Stimulated activated CD4-positive, alpha-beta T cell treated with anti-CD3 and anti-CD28 coated beads, Interleukin-15, amount 100 ng/mL, for 24 hours (primary cell): ENCODE measurements at places on chromosomes 7 and 10.

- DNase-seq, result no peak
These were observed 20.3 kb downstream of the TAC1 start for GRCh38 chr7:97752215-97752614.

GRCh38 chr10:87930934-87931835 lies 67.8 kb downstream of the PTEN start:
- no peak for DNase-seq

- DNase-seq, result no peak
These were observed 11.0 kb upstream of the TLL2 start for GRCh38 chr10:96524741-96525140.

- DNase-seq, result no peak
These were observed 12.4 kb downstream of the NET1 start for GRCh38 chr10:5424751-5425150.

DNA sequence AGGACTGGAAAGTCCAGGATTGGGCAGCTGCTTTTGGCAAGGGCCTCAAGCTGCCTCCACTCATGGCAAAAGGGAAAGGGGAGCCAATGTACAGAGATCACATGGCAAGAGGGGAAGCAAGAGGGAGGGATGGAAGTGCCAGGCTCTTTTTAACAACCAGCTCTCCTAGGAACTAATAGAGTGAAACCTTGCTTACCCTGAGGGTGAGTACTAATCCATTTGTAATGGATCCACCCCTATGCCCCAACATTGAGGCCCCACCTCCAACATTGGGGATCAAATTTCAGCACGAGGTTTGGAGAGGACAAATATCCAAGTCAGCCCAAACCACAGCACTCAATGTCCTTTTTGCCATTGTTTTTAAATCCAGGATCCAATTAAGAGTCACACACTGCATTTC lies 12.5 kb downstream of the HABP2 start:
- DNase-seq, result no peak

DNA sequence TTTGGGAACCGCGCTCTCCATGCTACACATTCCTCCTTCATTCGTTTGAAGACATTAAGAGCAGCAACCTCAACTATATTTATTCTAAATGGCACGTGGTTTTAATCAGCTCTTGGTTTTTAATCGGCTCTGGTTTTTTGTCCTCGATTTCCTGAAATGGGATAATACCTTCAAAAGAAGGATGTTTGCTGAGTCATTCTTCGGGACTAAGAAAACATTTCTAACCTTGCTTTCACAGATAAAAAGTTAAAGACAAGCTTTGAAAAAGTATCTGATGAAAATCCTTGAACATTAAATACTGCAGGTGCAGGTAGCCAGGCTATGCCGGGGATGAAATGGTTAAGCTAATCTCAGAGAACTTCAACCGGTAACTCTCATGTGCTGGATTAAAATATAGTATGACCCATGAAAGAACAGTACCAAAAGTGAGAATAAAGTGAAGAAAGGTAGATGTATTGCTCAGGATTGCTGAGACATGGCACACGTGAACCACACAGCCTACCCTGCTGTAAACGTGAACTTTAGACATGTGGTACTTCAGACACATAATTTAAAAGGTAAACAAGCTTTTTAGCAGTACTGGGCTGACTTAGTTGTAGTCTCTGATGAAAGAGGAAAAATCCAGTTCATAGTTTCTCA lies 89.1 kb downstream of the PTPRN2 start:
- no peak for DNase-seq

GRCh38 chr10:68828833-68829232 lies 1.5 kb downstream of the STOX1 start:
- DNase-seq, result no peak

GRCh38 chr10:110326351-110327032 lies 21.8 kb upstream of the SMNDC1 start:
- no peak for DNase-seq

- no peak for DNase-seq
These were observed 45.4 kb upstream of the MBL2 start for GRCh38 chr10:52818019-52818418.

- no peak for DNase-seq
These were observed 8.9 kb downstream of the AGFG2 start for GRCh38 chr7:100547872-100548271.

DNA sequence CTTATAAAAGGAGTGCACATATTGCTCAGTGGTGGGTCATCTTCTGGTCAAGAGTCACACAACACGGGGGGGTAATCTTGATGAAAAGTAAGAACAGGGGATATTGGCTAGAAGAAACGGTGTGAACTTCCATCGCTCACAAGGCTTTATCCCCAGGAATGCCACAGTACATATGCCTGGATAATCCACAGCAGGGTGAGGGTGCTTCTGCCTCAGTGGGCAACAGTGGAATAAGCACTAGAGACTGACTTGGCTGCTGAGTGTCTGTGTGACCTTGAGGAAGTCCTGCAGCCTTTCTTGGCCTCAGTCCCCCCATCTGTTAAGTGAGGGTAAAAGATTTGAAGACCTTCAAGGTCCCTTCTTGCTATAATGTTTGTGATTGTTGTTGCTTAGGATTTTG lies 44.9 kb upstream of the SHH start:
- DNase-seq, result no peak

GRCh38 chr7:135666156-135666555 lies 3.8 kb downstream of the STMP1 start:
- DNase-seq, result no peak

DNA sequence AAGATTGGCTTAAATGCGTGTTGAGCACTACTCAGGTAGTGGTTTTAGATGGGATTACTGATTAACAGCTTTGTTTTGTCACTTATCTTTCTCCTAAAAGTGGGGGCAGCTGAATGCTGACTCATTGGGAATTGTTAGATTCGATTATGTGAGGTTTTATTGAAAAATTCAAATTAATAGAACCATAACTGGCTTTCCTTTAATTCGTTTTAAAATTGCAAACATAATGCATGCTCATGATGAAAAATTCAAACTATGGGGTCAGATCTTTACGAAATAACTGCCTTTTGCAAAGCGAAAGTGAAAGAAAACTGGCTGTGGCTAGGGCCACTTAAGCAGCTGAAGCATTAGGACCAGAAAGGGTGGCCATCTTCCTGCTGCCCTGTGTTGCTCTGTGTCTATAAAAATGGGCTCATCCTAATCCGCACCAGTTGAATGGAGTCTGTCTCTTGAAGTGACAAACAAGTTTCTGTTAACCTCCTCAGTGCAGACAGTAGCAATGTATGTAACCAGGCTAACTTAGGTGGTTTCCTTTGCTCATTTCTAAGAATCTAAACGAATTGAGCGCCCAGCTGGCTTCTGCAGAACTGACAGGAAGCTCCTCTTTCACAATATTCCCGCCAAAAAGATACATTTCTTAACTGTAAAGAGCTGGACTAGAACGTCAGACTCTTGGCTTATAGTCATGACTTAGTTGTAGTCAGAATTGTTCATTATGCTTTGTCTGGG lies 27.8 kb downstream of the DENND10 start:
- peak; percentile 60 for DNase-seq

- DNase-seq, result no peak
These were observed 161.5 kb upstream of the AGR3 start for GRCh38 chr7:17043012-17043877.

- no peak for DNase-seq
These were observed 138.5 kb downstream of the ZNF438 start for GRCh38 chr10:30893208-30893607.

DNA sequence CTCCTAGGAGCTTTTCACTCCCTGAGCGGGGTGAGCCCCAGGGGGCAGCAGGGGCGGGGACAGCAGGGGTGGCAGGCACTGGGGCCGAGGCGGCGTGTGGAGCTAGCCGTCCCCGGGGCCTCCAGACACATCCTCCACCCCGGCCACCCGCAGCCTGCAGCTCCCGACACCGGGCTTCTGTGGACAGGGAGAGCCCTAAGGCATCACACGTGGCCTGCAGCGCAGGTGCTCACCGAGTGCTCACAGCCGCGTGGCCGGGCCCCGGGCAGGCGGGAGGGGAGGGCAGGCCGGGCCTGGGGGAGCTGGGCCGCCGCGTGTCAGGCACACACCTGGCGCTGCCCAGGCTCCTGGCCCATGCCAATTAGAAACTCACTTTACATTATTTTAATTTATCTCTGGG lies 51.4 kb downstream of the MICALL2 start:
- DNase-seq, result no peak

DNA sequence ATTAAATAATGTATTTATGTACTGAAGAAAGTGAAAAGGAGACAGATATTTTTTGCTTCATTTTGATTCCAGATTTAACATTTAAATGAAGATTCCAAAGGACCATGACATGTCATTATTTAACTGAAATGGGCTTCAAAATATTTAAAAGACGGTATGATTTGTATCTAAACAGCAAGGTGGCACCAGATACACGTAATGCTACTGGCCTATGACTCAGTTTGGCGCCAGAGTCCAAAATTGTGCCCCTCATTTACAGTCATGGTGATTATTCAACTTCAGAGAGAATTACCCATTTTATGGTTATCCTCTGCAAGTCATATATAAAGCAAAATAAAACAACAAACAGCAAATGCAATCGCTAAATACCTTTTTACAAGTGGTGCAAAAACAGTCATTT lies 94.5 kb downstream of the ETV1 start:
- no peak for DNase-seq

DNA sequence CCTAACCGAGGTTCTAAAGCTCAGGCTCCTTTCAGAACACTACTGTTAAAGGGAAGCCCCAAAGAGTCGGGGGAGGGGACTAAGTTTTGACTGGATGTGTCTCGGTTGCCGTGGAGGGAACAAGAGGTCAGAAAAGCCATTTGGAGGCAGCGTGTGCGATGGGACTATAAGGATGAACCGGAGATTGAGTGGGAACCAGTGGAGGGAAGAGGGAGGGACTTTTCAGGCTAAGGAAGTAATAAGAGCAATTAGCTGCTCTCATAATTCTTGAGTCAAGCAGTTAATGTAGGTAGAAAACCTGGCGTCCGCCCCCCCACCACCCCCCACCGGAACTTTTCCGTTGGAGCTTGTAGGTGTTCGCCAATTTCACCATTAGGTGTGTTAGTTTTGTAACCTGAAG lies 491 bp upstream of the AKAP9 start:
- peak; percentile 42 for DNase-seq
